ENCODE measurements at places on chromosomes 11 and 22.

- DNase-seq, result no peak
Observed at GRCh38 chr11:76615950-76616349, 54.6 kb downstream of the LRRC32 start.

DNA sequence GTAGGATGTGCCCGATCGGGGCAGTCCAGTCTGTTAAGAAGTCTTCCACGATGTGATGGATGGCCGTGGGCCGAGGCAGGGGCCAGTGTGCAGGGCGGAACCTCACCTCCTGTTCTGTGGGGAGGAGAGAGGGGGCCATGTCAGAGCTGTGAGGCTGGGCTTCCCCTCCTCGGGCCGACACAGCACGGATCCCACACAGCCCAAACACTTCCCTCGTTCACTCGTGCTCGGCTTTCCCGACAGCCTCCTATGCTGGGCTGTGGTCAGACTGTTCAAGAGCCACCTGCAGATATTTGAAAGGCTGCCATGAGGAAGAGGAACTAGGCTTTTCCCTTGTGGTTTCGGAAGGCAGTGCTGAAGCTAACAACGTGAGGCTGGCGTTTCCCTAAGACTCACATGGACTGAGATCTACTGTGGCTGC, 12.3 kb upstream of the TXN2 start:
- DNase-seq, result no peak

DNA sequence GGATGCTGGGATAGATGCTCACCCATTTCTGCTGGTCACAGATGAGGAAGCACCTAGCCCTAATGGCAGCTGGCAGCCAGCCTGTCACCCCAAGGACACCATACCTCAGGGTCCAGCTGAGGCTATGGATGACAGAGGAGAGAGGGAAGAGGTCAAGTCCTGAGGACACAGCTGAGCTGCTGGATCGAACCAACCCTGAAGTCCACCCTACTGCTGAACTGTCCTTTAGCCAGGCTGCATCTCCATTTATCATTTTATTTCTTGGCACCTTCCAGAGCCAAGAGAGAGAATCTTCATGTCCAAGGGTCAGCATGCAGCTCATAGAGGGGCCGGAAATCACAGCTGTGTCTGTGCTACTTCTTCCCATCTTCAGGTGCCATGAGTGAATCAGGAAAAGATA, 30.9 kb downstream of the RPS6KA4 start:
- DNase-seq, result no peak

- no peak for DNase-seq
Observed at GRCh38 chr22:21943571-21944448, 8.8 kb downstream of the PPM1F start.

DNA sequence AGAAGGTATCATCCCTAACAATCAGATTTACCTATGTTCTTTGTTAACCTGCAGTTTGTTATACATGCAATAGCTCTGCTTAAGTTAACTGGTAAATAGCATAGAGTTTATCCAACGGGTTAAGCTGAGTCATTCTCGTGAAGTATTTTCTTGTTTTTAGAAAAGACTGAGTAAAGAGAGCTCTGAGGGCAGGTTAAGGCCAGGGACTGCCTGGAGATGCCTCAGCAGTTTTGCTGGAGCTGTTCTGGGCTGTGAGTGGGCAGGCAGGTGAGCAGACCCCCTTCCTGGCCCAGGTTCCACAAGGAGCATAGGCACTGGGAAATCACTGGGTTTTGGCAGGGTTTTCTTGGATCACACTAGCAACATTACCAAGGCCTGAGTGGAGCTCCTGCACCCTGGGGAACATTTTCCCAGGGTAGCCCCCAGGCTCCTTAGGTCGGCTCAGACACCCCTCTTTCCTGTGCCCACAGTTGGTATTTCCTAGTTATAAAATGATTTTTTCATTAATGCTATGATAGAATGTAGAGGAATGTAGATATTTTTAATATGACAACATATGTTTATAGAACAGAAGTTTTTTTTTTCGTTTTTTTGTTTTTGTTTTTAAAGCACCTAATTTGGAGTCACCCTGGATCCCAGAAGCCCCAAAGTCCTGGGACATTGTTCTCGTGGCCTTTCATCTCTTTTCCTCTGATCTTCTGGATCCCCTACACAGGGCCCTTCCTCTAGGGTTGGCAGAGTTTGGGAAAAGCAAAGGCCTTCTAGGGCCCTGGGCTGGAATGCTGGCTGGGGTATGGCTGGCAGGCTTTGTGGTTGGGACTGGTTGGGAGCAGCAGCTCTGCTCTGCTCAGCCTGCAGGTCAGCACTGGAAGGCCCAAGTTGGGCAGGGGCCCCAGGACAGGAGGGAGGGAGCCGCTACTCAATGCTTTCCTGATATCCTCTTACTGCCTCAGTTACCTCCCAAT, 26.7 kb downstream of the IRAG1 start:
- DNase-seq, result no peak

DNA sequence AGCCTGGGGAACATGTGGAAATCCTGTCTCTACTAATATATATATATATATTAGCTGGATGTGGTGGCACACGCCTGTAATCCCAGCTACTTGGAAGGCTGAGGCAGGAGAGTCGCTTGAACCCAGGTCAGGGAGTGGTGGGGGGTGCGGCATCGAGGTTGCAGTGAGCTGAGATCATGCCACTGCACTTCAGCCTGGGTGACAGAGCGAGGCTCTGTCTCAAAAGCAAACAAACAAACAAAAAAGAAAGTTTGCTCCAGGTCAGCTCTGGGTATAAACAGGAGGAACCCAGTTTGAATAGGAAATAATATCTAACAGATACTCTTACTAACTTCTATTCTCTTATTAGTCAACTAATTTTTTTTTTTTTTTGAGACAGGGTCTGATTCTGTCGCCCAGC, 34.3 kb upstream of the CECR2 start:
- no peak for DNase-seq

DNA sequence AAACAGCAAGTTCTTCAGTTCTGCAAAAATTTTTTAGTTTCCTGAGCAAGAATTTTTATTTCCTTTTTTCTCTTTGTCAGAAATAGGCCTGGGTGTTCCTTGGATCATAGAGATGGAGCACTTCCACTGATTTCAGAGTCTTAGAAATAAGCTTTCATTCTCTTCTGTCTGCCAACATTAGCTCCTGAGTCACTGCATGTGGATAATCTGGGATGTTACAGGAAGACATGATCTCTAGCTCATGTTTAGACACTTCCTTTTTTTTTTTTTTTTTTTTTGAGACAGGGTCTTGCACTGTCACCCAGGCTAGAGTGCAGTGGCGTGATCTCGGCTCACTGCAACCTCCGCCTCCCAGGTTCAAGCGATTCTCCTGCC, 13.2 kb upstream of the TMEM218 start:
- no peak for DNase-seq

- DNase-seq, result no peak
Observed at GRCh38 chr11:59254286-59254685, 41.6 kb upstream of the MPEG1 start.

DNA sequence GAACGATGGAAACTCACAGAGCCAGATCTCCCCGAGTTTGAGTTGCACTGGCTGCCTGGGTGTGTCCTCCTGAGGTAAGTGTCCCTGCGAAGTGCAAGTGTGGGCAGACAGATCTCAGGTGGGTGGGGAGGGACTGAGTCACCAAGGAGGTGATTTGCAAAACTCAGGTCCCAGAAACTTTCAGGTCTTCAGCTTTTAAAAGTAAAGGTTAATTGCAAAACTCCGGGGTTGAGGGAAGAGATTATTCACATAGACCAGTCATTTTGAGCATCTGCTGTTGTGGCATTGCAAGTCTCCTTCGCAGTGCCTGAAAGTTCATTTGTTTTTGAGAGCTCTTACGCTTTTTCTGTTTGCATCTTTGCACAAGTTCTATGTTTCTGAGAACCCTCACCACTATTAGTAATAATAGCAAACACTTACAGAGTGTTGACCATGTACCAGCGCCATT, 7.1 kb downstream of the CD44 start:
- DNase-seq, result no peak

DNA sequence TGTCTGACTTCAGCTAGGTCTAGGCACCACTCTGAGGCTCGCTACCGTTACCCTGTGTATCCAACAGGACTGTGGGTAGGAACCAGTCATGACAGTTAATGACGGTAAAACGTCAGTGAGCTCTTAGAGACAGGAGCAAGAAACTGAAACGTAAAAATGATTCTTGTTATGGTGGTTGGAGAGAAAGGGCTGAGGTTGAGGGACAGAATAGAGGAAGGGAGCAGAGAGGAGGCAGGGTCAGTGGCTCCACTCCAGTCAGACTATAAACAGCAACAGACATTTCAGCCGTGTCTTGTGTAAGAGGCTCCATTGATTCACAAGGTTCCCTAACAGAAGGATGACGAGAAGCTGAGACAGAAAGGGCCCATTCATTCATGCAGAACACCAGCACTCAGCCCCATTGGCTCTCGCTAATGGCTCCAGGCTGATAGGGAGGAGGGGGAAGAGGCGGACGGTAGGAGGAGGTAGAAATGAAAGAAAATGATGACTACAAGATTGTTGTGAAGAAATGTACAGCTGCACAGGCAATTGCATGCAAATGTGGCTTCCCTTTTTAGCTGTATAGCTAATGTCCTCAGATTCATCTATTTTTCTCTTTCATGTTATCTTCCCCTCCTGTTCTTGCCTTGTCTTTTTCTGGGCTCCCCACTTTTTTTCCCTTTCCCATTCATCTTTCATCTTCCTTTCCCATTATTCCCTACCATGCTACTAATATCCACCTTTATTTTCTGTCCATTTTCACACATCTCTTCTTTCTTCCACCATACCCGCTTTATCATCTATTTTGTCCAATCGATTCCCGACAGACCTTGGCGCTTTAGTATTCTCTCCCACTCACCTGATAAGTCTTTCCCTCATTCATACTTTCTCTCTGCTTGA, 34.3 kb downstream of the ETS1 start:
- no peak for DNase-seq

GRCh38 chr11:74925281-74925680, 23.6 kb downstream of the XRRA1 start:
- peak; percentile 91 for DNase-seq

- no peak for DNase-seq
Observed at GRCh38 chr11:61161190-61162091, at the start of gene VPS37C. VPS37C (minus strand) TSS chr11:61161426; CDS start chr11:61138829, 22,597 bp downstream.

DNA sequence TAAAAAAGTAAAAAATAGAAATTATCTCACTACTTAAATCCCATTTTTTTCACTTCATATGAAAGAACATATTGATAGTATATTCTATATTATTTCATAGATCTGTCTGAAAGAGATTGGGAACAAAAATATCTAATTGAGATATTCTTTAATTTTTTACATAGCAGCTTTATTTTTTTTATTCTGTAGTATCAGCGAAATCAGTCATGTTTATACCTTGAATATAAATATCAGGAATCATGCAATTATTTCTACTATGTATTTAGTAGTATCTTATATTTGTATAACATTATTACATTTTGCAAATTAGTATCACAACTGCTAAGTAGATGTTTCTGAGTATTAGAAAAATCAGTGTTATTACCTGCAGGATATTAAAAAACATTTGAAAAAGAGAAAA, 20.4 kb downstream of the C11orf54 start:
- no peak for DNase-seq

GRCh38 chr11:97815667-97816066, 1205.1 kb upstream of the CNTN5 start:
- no peak for DNase-seq

DNA sequence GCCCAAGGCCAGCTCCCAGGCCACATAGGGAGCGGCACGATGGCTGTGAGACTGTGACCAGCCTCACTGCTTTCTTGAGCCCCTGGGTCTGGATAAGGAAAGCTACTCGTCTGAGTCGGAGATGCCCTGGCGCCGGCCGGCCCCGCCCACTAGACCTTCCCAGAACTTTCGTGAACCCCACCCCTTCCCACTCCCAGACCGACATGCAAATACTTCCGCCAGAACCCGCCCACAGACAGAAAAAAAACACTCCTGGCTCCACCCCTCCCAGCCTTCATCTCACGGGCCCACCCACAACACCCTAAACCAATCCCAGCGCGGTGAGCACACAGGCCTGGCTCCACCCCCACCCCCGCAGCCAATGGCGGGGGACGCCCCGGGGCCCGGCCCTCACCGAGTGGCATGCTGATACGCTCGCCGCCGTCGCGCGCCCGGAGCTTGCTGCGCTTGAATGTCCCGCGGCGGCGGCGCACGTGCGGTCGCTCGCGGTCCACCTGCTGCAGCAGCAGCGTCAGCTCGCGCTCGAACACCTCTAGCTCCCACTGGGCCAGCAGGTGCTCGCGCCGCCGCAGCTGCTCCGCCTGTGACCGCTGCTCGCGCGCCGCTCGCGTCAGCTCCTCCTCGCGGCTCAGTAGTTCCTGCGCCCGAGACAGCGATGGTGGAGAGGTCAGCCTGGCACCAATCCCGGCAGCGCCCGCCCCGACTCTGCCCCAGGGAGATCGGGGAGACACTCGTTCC, 7.0 kb downstream of the MAP3K11 start:
- peak; percentile 71 for DNase-seq

- DNase-seq, result no peak
Observed at GRCh38 chr22:36279219-36279666, 26.3 kb downstream of the APOL1 start.

DNA sequence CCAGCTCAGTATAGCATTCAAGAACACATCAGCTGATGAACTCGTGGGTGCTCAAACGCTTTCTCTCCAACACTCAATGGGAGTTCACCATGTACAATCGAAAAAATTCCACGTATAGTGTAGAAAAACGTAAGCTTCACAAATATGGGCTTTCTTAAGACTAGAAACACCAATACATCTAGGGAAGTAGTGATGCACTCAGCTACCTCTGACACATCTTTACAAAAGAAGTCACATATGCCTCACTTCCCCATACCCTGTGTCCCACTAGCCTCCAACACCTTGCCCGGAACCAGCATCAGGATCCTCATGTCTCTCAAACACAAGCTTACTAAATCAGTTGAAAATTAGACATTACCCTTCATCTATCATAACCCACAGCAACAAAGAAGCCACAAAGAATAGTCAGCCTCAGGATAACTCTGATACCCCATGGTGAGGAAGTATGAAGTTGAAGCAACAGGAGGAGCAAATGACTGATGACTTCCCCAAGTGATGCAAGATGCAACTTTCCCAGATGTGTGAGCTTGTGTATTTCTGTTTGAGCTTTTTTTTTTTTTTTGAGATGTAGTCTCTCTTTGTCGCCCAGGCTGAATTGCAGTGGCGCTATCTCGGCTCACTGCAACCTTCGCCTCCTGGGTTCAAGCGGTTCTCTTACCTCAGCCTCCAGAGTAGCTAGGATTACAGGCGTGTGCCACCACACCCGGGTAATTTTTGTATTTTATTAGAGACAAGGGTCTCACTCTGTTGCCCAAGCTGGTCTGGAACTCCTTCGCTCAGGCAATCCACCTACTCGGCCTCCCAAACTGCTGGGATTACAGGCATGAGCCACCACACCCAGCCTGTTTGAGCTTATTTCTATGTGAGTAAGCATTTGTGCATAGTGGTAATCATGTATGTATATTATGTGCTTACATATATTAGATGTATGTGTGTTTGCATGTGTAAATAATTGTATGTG, 8.5 kb upstream of the DENND5A start:
- DNase-seq, result peak; percentile 57

- DNase-seq, result no peak
Observed at GRCh38 chr11:75202195-75202594, 38.4 kb upstream of the TPBGL start.

All from GM04503 (cell line).